Naive thymus-derived CD8-positive, alpha-beta T cell (primary cell): ENCODE measurements at places on chromosomes 3 and 15. TPM values are rescaled to one million over a fixed set of nuclear protein-coding genes. Genes with fewer than 3 reads are reported as not detected.

GRCh38 chr3:68985146-68985790 lies 28.2 kb downstream of the EOGT start:
- DNase-seq, result no peak

DNA sequence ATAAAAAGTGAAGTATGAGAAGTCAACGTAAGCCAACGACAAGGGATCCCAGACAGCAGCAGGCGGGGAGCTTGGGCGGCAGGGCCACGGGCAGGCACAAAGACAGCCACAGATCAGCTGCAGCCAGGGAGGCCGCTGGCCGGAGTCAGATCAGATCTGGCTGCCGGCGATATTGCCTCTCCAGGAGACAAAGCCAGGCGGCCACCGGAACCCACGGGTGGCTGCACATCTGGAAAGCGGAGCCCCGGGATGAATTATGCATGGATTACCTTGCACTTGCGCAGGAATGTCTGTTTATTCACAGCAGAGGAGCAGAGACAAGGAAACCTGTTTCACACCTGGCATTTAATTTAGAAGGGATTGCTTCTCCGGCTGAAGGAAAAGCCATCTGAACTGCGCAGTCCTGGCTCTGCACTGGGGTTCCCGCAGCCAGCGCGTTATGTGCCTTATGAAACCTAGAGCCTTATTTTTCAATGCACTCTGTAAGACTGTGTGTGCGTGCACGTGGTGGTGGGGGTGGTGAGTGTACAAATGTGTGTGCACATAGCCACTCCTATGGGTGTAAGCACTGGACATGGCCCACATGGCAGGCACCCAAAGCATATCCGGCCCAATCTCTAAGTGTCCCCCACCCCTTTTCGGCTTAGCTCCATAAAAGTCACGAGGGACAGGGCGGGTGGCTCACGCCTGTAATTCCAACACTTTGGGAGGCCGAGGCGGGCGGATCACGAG lies 427.8 kb upstream of the MCTP2 start:
- DNase-seq, result no peak

LRRC57 gene
- 18.4 TPM for total RNA-seq

- DNase-seq, result no peak
Observed at GRCh38 chr3:129336093-129336706, 57.5 kb downstream of the HMCES start.

PRR20G gene
- not detected for total RNA-seq

STAC gene
- total RNA-seq, result not detected

LINGO1 gene
- total RNA-seq, result not detected

- DNase-seq, result no peak
Observed at GRCh38 chr3:17505856-17506255, 236.6 kb downstream of the TBC1D5 start.

RAD51 gene
- 0.69 TPM for total RNA-seq

HDGFL3 gene
- 3.1 TPM for total RNA-seq

DPH6 gene
- total RNA-seq, result 11.7 TPM

DNA sequence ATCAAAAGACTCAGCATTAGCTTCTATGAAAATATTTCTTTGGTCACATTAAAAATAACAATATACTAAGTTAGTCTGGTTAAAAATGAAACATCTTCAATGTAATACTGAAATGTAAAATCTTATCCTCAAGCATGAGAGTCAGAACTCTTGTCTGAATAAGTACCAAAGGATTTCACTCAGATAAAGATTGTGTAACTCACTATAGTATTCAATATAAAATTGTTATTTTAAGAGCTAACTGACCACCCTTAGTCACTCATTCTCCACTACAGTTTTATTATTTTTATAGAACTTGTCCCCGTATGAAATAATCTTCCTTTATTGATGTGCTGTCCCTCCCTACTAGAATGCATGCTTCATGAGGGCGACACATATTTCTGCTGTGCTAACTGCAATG lies 426.3 kb downstream of the MECOM start:
- DNase-seq, result no peak

ERC2 gene
- not detected for total RNA-seq

DNA sequence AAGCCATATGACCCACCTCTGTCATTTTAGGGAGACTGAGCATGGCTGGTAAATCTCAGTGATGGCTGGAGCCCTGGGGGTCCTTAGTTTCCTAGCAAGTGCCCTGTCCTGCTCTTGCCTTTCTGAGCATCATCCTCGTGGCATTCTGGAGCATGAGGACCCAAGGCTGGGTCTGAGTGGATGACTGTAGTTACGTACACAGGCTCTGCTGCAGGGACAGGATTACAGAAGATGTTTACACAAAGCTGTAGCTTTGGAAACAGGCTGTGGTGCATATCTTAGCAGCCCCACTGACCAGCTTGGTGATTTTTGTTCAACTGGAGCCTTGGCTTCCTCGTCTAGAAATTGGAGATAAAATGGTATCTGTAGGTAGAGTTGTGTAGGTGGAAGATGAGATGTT lies 272.9 kb upstream of the CTDSPL start:
- no peak for DNase-seq

RASGRF1 gene
- total RNA-seq, result not detected

GRCh38 chr3:35653347-35653746 lies 14.0 kb downstream of the ARPP21 start:
- DNase-seq, result no peak

DNA sequence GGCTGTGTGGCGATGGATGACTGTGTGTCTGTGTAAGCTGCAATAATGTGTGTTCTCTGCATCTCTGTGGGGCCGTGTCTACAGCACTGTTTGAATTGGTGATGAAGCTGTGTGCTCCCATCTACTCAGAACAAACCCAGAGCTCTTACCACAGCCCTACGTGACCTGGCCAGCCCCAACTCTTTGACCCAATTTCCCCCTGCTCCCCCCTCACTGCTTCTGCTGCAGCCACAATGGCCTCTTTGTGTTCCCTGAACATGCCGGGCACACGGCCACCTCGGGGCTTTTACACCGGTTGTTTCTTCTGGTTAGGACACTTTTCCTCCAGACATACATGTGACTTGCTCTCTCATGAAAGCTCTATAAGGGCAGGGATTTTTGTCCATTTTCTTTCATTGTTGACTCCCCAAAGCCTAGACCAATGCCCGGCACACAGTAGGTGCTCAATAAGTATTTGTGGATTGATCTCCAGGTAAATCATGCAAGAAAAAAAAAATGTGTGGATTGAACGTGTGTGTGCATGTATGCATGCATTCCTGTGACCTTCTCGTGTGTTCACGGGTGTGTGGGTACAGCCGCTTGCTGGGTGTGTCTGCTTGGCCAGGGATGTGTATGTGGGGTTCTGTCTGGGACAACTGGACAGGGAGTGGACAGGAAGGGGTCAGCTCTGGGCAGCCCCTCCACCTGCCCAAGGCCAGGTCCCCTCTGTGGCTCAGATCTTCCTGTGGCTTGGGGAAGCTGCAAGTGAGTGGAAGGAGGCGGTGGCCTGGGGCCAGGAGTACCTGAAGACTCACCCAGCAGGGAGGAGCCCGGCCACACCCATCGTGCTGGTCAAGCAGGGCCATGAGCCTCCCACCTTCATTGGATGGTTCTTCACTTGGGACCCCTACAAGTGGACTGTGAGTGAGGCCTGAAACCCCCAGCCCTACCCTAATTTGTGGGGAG lies 14.8 kb downstream of the VILL start:
- DNase-seq, result no peak

TTLL13 gene
- 0.71 TPM for total RNA-seq

LYZL4 gene
- not detected for total RNA-seq

DOCK3 gene
- 1.9 TPM for total RNA-seq

DNA sequence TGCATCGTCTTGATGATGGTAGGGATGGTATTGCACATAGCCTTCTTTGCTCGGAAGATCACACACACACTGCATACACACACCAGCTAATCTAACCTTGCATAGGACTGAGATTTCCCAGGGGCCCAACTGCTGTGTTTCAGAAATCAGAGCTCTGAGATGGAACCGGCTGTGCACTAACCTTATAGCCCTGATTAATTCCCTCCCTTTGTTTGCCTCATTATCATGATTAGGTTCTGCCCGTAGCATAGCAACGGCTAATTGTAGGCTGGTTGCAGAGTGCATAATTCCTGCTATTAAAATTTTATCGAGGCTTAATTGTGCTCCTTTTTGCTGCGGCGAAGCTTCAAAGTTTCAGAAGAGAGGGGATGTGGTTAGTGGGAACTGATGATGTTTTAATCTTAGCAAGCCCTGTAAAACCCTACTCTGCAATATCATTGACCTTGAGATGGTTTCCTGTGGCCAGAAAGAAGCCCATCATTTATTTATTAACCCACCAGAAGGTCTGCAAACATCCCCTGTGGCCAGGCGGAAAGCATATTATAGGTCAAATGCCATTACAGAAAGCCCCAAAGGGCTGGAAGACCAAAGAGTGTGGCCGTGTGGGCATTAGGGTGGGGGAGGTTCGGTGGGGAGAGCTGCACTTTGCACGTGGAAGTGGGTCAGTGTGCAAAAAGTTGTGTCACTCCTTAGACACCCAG lies 56.2 kb upstream of the GLCE start:
- DNase-seq, result no peak

DNA sequence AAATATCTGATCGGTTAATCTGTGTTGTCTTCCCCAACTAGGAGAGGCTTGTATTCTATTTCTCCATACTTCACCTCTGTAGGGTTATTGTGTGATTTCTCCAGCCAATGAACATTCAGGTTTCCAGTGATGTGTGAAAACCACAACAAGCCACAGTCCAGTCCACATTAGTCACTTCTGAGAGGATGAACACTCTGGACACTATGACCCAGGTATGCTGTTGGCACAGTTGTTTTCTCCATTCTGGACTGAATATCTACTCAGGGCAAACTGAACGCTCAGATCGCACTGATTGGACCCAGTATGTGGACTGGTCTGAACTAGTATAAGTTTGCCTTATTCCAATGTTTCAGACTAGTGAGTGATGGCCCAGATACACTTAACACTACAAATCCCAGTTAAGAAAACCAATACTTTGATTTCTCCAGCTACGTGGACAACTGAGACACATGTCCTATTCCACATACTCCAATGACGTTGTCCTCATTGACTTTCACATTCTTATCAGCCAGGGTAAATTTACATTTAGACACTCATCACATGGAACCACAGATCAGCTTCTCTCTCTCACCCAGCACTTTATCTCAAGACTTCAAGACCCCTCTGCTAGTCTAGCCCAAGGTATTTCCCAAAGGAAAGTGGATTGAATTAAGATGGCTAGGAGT lies 587.4 kb upstream of the SGO1 start:
- DNase-seq, result no peak

SNRK gene
- total RNA-seq, result 225 TPM

DNA sequence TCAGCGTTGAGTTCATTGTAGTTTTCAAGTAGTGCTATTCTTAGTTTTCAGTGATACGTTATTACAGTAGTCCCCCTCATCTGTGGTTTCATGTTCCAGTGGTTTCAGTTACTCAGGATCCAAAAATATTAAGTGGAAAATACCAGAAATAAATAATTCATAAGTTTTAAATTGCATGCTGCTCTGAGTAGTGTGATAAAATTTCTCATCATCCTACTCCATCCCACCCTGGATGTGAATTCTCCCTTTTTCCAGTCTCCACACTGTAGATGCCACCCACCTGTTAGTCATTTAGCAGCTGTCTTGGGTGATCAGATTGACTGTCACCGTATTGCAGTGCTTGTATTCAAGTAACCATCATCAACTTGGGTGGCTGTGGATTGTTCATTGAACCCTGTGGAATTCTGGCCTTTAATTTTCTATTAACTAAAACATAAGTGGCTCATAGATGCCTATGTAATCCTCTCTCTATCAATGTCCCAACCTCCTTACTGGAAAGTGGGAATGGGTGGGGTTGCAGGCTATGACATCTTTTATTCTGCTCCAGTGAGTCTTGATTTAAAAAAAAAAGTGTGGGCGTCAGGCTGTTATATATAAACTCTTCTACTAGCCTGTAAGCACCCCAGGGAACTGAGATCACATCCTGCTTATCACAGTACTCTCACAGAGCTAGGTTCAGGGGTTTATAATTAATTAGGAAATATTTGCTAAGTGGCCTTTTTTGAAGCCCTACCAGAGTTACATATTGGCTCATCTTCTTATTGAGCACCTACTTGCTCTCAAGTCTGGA lies 97.5 kb downstream of the CFAP20DC start:
- DNase-seq, result no peak

ACP3 gene
- not detected for total RNA-seq
